ENCODE measurements at places on chromosomes 2 and 18.

GRCh38 chr2:129062146-129062912 lies 743.7 kb upstream of the HS6ST1 start:
- DNase-seq: no peak

DNA sequence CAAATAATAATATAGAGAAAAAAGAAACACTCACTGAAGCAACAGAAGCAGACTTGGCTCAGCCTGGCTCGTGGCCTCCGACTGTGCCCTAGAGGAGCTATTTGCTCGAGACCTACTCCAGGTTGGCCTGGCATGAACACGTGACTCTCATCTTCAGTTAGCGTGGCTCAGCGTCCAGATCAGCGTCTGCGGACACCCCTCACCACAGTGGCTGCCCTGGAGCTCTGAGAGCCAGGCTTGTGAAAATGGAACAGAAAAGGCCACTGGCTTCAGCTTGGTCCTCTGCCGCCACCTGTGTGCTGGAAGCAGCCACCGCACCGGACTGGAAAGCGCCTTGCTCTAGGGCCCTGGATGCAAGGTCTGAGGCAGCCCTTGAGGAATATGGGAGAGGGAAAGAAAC lies 1184.0 kb upstream of the GYPC start:
- DNase-seq: no peak

DNA sequence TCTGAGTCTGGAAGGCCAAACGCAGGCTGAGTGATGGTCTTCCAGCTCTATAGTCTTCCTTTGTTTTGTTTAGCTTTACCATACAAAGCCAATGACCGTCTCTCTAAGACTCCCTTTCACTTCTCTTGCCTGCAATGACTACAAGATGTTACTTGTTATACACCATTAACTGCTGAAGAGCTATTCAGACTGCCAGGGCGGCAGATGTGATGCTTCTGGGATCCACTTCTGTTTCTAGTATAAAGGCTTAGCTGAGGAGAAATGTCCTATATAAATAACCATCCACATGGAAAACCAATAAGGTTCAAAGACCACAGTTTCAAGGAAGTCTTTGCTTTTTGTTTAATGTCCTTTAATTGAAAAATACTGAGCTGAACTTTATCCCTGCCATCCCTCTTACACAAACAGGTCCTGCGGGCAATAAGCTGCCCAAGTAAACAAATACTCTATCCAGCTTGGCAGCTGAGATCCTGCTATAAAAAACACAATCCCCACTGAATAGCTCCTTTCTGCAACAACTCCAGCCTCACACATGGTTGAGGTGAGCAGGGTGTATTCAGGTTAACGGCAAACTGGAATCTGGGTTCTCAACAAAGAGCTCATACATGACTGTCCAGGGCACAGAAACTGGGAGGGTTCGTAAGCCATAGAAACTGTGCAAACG lies 124.6 kb downstream of the VIT start:
- DNase-seq: peak; percentile 7

GRCh38 chr2:105828558-105828957 lies 83.8 kb downstream of the NCK2 start:
- no peak for DNase-seq

DNA sequence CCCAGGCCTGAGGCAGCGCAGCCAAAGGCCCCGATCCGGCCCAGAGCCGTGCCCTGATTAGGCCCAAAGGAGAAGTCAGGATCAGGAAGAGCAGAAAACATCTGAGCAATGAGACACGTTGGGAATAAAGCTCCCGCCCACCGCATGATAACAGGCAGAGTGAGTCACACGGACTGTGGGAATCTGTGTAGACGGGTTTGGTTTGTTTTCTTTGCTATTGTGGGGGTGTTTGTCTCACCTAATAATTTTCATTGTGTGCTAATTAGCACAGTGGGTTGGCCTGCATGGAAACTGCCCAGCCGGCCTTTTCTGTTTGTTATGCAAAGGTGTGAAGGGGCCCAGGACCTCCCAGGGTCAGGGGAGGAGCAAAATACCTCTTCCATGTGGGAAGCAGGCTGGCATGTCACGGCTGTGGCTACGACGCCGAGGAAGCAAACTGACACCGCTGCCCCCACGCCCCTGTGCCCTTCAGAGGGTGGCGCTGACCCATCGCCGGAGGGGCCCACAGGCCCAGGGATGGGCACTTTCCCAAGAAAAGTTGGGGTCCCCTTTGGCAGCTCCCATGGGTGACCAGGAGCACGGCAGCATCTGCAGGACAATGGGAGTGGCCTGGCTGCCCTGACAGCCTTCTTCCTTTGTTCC lies 68.4 kb upstream of the CTDP1 start:
- no peak for DNase-seq

GRCh38 chr2:99875627-99876201 lies 266.7 kb downstream of the AFF3 start:
- DNase-seq: no peak

DNA sequence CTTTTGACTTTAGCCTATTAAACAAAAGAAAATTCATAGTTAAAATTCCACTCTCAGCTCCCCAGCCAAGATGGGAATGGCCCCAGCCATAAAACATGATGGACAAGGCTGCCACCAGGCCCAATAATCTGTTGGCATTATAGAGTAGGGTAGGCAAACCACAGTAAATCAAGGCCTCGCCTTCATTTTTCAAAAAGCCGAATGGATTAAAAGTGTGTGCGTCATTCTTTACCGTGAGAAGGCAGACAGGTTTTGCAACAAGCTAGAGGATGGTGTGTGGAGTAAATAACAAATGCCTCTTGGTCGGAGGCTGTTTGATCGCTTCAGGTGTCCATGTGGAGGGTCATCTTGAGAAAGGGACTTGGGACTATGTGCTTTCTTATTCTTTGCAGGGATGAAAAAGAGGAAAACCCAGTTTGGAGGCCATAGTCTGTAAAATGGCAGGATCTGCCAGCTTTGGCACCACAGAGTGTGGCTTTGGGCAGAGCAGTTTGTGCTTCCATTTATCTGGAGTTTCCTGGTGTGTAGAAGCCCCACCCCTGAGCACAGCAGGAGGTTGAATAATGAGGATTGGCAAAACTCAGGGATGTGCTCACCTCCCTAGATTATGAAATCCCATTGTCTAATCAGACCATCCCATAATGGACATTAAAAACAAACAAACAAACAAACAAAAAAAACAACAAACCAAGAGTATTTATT lies 57.1 kb upstream of the ITGB6 start:
- DNase-seq: no peak

- no peak for DNase-seq
Measured at GRCh38 chr18:46152436-46152807, 48.2 kb downstream of the HAUS1 start.
